Left cardiac atrium (tissue), 4 donors: ENCODE measurements at places on chromosomes 7 and 10. TPM values are rescaled to one million over a fixed set of nuclear protein-coding genes. Genes with fewer than 3 reads are reported as not detected.
A peak's percentile ranks its signal among the peaks of the same experiment; 100 is the strongest.

Gene H2BK1
- not detected for total RNA-seq

GRCh38 chr7:79320741-79321473 is 132.6 kb downstream of the MAGI2 start:
- DNase-seq = no peak

DNA sequence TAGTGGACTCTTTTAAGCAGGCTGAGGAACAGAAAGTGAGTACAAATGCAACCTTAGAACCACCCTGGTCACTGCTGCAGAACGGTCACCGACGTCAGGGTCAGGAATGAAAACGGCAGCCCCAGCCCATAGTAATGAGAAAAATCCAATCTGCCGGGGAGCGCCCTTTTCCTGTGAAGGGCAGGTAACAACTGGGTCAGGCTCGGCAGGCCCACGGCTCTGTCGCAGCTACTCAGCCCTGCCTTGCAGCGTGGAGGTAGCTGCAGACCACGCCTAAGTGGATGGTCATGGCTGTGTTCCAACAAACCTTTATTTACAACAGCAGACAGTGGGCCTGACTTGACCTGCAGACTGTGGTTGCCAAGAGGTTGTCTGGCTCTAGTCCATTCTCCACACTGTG is 563.2 kb downstream of the DNAJB6 start:
- DNase-seq = no peak

Gene PRKG1
- 34.7 TPM for total RNA-seq

DNA sequence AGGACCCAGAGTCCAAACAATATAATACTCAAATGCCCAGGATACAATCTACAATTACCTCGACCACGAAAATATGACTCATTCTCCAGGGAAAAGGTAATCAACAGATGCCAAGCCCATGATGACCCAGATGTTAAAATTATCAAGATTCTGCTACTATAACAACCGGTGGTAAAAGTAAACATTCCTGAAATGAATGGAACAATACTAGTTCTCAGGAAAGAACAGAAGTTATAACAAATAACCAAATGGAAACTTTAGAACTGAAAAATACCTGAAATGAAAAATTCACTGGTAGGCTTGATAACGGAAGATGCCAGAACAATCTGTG is 34.1 kb upstream of the GUSB start:
- no peak for DNase-seq

- DNase-seq = no peak
Observed at GRCh38 chr7:38481401-38481800, 149.8 kb downstream of the AMPH start.

Gene SGMS1
- total RNA-seq = 24.4 TPM

DNA sequence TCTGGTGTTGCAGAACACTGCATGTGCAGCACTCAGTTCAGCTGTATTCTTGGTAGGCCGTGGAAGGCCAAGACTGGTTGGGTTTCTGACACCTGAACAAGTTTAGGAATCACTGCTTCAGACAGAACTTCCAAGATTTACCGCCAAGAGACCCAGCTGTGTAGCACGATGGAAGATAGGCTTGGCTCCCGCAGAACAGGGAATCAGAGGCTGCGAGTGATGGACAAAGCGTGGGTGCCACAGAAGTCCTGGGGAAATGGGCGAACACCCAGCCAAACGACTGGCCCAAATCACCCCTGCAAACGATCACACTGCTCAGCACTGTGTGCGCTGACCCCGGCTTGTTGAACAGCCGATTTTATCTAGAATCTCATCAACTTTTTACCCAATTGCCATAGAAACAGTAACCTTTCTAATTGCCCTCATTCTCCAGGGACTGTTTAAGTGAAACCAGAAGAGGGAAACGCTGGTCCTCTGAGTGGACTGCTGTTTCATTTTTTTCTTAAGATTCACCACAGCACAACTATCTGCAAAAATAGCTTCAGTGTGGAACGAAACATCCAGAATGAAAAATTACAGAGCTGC is 17.9 kb downstream of the ZFAND2A start:
- DNase-seq = no peak

GRCh38 chr10:98815039-98815885 is 368.5 kb upstream of the HPS1 start:
- DNase-seq = no peak

Gene OR2A12
- total RNA-seq = not detected

GRCh38 chr10:4254101-4254994 is 469.3 kb upstream of the KLF6 start:
- DNase-seq = no peak

Gene GDF2
- not detected for total RNA-seq

Gene TFPI2
- 3.6 TPM for total RNA-seq

Gene DNA2
- total RNA-seq = 3.9 TPM

GRCh38 chr7:19508821-19509220 is 200.0 kb downstream of the POLR1F start:
- DNase-seq = no peak

GRCh38 chr7:148503900-148504487 is 86.6 kb upstream of the C7orf33 start:
- no peak for DNase-seq

Gene ARL4A
- total RNA-seq = 17.9 TPM

Gene SLC39A12
- not detected for total RNA-seq

DNA sequence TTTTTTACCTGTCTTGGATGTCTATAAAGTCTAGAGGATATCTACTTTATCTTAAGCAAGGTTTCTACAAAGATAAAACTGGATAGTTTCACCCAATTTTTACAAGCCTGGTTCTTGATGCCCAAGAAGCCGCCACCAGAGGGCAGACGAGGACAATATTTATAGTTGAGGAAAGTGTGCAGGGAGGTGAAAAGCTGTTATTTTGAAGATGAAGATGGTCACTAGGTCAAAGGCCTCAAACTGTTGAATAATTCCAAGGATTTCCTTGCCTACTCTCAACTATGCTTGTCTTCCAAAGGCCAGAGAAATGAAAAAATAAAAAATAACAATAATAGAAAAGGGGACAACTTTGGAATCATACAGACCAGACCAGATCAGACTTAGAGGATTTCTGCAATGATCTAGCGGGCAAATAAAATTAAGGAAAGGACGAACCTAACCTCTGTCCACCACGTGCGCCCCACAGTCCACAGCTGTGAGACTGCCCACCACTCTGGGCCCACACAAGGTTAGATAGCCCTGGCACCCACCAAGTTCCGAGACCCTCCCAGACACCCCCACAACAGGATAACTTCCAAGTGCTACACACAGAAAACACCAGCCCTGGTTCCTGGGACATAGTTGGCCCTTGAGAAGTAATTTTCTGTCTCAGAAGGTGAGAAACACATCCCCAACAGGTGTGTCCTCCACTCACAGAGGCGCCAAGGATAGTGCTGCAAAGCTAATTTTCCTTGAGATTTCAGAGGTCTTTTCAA is 2.8 kb downstream of the PKD1L1 start:
- DNase-seq = peak; percentile 88

Gene TMEM176A
- 110 TPM for total RNA-seq

Gene PTF1A
- total RNA-seq = not detected

- no peak for DNase-seq
Observed at GRCh38 chr7:103637726-103638125, 191.7 kb upstream of the SLC26A5 start.

- no peak for DNase-seq
Observed at GRCh38 chr7:2761801-2762497, 73.9 kb downstream of the AMZ1 start.

Gene GPR146
- total RNA-seq = 9.0 TPM

Gene C10orf71
- total RNA-seq = 54.1 TPM

DNA sequence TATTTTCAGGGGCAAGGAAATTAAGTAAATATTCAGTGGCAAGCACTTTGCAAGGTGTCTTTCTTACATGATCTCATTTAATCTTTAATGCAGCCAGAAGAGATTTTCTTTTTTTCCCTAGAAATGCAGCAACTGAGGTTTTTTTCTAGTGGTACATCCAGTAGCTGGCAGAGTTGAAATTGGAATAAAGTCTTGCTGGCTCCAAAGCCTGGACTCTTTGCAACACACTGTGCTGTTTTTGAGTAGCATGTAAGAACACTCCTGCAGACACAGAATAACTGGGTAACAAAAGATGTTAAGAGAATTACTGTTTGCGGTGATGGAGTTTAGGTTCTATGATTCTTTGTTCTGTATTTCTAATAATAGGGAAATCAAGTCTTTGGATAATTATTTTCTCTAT is 123.6 kb downstream of the PON1 start:
- DNase-seq = no peak

Gene RBM33
- 41.5 TPM for total RNA-seq

DNA sequence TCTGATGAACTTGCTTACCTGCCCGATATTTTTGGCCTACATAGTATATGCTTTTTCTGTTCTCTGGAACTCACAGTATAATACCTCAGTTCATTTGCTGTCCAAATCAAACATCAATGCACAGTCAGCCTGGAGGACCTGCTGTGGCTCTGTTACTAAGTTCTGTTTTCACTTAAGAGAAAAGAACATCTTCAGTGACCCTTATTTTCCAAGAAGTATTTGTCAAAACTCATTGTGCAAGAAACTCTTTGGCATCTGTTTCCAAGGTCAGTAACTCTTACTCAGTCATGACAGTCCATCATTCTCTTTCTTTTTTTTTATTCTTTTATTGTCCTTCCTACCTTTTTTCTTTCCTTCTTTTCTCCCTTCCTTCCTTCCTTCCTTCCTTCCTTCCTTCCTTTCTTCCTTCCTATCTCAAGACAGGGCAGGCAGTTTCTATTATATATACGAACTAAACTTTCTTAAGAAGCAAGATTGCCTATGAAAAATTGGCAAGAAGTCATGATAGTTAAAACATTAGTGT is 37.8 kb upstream of the SEM1 start:
- DNase-seq = no peak

Gene ZP3
- total RNA-seq = 0.76 TPM

Gene GRID2IP
- 0.08 TPM for total RNA-seq

DNA sequence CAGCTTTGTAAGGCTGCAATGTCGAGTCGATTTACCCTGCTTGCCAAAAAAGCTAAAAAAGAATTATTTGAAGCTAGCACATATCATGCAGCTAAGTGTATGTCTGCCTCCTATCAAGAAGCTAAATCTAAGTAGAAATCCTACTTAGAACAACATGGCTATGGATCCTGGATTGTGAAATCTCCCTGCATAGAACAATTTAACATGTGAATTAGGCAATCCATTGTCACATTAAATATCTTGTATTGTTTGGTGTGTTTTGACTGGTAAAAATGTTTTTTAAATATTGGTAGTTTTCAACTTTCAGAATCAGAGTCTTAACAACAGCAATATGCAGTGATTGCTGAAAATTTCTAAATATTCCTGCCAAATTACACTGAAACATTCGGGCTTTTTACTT is 73.3 kb downstream of the SKIDA1 start:
- no peak for DNase-seq

DNA sequence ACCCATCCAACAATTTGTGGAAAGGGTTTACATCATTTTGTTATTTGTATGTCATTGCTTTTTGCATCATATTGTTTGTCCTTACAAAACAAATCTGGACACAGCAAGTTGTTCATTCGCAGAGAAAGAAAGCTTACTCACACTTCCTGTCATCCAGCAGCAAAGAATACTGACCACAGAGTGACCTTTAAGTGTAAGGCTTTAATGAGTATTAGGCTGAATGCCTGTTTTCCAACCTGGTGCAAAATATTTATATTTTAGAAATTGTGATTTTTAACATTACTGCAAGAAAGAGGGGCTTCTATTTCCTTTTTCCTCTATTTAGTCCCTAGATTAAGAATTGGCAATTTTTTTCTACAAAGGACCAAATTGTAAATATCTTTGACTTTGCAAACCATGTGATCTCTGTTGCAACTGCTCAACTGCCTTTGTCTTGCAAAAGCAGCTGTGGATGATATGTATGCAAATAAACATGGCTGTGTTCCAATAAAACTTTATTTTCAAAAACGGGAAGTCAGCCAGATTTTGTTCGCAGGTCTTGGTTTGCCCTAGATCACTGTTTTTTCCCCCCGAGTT is 27.8 kb upstream of the ITGB1 start:
- no peak for DNase-seq

DNA sequence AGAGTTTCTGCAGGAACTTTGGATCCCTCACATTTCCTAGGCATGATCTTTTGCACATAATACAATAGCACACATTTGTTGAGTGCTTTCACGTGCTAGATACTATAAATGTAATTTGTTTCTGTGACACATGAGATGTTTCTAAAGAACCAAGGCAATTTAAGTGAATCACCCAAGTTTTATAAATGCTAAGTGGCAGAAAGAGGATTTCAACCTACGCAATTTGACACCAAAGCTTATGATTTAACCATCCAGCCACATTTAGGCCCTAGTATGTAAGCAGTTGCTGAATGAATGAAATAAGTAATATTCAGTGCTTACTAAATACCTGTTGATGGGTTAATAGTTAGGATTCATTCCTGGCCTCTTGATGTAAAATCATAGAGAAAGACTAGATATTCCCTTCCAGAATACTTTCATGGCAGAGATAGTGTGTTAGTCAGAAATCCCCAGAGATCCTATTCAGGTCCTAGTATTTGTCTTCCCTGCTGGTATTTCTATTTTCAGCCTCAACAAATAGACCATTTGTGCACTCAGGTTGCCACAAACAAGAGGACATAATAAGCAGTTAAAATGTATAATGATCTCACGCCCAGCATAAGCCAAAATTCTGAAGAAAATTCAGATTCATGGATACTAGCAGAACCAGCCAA is 572.6 kb downstream of the IPMK start:
- DNase-seq = no peak
